ENCODE measurements at places on chromosomes 3 and 15.

DNA sequence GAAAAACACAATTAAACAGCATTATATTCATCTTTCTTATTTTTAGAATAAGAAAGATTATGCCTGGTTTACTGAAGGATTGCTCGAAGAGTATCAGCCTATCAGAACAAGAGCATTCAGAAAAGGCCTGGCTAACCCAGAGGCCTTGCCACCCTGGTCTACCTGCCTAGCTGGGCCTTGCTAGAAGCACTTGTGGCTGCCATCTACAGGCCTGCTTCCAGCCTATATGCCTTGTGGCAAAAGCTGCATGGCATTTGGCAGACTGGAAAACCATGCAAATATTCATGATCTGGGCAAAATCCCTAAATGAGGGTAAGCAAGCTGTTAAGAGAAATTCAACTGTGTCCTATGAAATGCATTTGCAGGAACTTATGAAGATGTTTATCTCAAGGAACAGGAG is 9.3 kb upstream of the ATP13A4 start:
- DNase-seq, result no peak

GRCh38 chr3:177418787-177419186 is 221.5 kb upstream of the TBL1XR1 start:
- DNase-seq, result no peak

DNA sequence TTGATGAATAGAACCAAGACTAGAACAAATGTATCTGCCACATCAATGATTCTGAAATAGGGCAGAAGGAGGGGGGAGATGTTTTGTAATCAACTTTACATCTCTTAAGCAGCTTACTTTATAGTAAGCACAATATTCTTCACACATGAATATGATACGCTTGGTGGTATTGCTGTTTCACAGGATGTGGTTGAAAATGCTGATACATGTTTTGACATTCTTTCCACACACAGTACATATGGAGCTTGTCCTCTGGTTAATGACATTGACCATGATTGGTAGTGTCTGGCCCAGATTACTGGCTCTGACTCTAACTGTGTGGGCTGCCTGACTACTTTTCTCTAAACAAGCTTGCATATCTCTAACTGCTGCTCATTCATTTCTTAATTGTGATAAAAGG is 168.9 kb downstream of the KLHL25 start:
- no peak for DNase-seq

- DNase-seq, result no peak
Observed at GRCh38 chr3:119444590-119444989, 18.8 kb downstream of the TMEM39A start.

DNA sequence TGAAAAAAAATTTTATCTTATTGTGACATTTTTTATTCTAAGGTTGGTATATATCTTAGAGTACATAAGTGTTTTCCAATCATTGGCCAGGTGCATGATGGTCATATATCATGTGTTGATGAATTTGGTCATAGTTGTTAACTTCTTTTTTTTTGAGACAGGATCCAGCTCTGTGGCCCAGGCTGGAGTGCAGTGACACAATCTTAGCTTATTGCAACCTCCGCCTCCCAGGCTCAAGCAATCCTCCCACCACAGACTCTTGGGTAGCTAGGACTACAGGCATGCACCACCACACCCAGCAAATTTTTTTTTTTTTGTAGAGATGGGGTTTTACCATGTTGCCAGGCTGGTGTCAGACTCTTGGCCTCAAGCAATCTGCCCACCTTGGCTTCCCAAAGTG is 44.0 kb downstream of the PCCB start:
- DNase-seq, result no peak

DNA sequence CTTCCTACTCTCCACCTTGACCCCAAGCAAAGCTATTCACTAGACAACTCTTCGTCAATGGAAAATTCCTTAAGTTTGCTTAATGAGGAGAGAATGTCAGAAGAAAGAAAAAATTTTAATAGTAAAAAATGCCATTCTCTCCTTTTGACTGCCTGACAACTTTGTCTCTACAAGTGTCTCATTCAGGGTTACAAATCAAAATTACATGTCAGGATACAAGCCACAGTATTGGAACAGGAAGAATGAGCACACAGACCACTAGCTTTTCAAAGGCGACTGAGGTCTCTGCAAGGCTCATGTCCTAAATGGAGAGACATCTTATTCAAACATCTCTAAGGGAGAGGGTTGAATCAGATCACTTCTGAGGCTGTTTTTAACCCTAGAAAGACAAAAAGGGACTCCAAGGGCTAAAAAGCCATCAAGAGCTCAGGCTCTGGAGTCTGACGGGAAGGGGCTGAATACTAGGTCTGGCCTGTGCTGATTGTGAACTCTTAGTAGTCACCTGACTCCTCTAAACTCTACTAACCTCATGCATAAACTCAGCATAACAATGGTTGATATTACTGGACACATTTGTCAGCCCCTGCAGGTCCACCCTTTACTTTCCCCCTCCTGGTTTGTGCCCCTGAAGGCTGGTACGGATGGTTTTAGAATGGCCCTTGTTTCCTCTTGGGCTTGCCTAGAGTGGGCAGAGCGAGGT is 12.8 kb upstream of the MEIS2 start:
- DNase-seq, result no peak

GRCh38 chr3:160869825-160870224 is 113.8 kb downstream of the PPM1L start:
- no peak for DNase-seq

DNA sequence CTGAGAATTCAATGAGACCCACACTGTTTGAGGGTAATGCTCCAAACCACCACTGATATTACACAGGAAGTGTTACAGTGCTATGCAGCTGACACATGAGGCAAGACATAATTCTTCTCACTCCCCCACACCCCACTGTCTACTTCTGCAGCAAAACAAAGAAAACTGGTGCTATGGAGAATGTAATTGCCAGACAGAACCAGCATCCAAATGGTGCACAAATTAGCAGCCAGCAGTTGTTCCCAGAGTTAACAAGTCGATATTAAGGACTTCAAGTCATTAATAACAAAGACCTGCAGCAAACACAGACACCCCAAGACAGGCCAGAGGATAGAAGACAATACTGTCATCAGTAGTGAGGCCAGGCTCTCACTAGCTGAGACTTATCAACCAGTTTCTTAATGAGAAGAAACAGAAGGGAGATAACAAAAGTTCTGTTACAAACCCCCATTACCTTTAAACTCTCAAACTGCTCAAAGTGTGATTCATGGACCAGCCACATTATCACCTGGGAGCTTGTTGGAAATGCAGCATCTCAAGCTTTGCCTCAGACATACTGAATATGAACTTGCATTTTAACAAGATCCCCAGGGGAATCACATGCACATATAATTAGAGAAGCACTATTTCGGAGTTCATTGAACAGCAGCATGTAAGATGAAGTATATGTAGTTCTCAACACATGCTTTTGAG is 58.7 kb upstream of the FNDC3B start:
- no peak for DNase-seq

DNA sequence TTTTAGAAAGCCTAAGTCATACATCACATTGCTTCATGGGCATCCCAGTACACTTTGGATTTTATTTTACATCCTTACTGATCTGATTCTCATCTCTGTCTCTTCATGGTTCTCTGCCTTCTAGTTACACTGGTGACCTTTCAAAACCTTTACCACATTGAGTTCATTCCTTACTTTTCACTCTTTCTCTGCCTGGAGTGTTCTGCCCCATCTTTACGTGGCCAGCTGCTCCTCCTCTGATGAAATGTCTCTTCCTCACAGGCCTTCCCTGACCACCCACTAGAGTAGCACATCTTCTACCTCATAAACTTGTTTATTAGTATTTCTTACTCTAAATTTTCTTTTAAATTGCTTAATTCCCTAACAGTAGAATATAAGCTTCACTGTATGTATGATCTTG is 17.7 kb downstream of the CTNNB1 start:
- DNase-seq, result no peak

DNA sequence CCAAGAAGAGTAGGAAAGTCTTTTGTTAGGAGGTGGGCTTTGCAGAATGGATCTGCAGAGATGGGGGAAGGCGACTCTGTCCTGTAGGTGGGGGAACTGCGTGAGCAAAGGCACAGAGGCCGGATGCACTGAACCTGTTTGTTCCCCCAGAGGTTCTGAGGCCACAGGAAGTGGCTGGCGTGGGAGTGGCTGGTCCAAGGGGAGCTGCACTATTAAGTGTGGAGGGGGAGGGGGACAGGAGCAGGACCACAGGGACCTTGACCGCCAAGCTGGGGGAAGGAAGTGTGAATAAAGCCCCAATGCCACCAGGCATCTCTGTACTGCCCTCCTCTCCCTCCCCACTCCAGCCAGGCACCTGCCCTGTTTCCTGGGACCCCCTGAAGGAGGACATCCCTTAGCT is 51.8 kb downstream of the CYP11A1 start:
- DNase-seq, result no peak

- no peak for DNase-seq
Observed at GRCh38 chr3:107264888-107265287, 112.4 kb upstream of the CCDC54 start.

GRCh38 chr3:172466553-172467130 is 18.4 kb upstream of the GHSR start:
- DNase-seq, result no peak

GRCh38 chr3:144546539-144546938 is 574.9 kb downstream of the DIPK2A start:
- no peak for DNase-seq

DNA sequence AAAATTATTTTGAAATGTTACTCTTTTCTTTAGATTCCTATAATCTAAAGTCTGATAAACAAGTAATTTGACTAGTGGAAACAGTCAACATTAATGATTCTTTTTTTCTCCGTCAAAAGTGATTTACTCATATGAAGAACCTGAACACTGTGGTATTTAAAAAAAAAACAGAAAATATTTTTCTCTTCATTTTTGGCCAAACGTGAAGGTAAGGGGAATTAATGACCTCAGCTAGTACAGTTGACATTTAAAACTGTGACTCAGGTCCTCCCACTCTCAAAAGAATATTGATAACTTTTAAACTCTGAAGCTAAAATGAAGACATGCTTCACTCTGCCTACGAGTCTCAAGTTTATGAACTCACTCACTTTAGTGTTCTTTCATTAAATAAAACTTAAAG is 34.5 kb downstream of the TIGIT start:
- no peak for DNase-seq

GRCh38 chr3:143975554-143976152 is 4.0 kb downstream of the DIPK2A start:
- DNase-seq, result no peak

- DNase-seq, result no peak
Observed at GRCh38 chr3:37348736-37349396, 174.5 kb upstream of the LRRFIP2 start.

GRCh38 chr3:122890077-122890719 is 95.3 kb downstream of the SLC49A4 start:
- no peak for DNase-seq

DNA sequence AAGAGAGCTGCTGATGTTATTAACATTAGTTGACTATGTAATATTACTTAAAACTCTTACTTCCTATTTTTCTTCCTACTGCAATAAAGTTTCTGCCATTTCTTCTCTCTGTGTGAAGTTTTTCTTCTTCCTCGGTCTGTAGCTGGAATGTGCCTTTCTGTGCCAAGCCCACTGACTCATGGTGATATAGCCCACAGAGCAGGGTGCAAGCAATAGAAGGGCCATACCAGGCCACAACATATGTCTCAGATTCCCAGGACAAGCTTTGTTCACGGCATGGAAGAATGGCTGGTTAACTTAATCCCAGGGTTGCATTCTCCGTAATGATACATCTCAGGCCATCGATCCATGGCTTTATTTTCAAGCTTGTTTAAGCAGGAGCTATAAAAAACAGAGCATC is 815.3 kb downstream of the TUSC7 start:
- no peak for DNase-seq

DNA sequence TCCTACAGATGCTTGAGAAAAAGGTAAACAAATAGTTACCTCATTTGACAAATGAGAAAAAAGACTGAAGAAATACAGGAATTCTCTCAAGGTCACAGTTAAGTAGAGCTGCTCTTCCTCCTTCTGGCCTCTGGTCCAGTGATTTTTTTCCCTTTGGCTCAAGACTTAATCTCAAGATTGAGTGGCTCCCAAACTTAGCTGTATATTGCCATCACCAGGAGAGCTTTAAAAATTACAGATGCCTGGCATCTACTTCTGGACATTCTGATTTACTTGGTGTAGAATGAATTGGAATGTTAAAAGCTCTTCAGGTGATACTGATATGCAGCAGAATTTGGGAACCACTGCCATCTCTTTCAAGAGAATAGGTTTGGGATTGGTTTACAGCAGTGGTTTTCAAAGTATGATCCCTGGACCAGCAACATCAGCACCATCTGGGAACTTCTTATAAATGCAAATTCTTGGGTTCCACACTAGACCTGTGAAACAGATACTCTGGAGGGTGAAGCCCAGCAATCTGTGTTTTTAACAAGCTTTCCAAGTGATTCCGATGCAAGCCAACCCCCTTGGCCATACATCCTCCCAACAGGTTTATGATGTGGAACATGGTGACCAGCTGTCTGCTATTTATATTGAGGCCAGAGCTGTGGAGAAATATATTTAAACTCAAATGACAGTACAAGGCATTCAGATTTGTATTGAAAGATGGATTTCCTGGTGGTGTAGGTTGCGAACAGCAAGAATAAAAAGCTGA is 333.0 kb upstream of the RARB start:
- DNase-seq, result no peak

DNA sequence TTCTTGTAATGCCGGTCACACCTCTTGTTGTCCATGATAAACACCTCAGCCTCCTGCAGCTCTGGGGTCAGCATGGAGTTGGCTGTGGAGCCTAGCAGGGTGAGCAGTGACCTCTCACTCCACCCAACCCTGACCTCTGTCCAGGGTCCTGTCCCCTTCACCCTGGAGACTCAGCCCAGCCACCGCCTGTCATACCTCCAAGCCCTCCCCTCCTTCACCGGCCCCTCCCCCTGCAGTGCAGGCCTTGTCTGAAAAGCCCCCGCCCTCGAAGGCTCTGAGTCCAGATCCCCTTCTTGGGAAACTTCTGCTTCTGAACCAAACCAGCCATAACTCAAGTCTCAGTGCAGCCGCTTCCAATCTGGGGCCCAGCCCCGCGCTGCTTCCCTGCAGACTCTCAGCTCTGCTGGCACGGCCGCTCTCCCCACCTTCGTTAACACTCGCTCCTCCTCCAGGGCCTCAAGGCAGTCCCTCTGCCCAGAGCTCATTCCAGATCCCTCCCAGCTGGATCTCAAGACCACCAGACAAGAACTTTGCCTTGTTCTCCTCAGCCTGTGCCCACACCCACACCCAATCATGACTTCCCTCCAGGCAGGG is 25.4 kb upstream of the PRSS50 start:
- DNase-seq, result no peak

DNA sequence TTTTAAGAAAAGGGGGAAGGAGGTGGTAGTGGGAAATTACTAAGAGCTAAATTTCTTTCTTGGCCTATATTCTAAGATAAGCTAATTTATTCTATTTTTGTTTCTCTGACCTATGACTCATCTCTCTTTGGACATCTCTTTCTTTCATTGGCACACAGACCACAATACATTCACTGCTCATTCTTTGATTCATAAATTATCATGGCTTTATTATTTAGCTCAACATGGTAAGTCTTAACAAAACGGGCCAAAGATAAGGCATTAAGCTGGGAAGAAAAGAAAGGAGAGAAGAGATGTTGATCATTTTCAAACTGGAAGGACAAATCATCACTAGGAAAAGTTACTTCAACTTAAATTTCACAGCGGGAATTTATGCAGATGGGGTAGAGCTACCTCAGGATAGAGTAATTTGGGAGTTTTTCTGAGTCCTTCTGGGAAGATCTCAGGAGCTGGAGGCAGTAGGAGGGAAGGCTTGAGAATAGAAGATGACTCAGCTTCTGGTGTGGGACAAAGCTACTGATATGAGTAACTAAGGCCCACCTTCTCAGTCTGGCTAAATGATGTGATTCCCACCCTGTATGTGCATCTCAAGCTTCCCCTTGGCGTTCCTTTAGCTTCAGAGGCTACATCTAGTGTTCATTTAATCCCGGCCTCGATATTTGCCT is 7.5 kb upstream of the ALCAM start:
- DNase-seq, result no peak

Data from stimulated activated CD4-positive, alpha-beta T cell treated with anti-CD3 and anti-CD28 coated beads, Interleukin-4, amount 100 ng/mL, for 1 hour (primary cell).